Stimulated activated CD8-positive, alpha-beta memory T cell treated with anti-CD3 and anti-CD28 coated beads, Interleukin-15, amount 100 ng/mL, for 4 hours (primary cell): ENCODE measurements at places on chromosomes 1 and 21.
A peak's percentile ranks its signal among the peaks of the same experiment; 100 is the strongest.

DNA sequence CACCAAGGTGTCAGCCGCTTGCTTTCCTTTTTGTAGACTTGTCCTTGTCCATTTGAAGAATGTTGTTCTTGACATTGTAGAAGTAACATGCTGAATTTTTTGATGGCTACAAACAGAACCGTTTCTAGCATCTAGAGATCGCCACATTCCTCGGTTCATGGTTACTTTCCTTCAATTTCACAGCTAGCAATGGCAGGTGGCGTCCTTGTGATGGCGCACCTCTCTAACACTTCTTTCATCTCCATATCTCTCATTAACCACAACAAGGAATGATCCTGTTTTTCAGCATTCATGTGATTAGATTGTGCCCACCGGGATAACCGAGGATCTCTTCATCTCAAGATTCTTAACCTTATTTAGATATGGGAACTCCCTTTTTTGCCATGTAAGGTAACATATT, 2129.8 kb downstream of the NCAM2 start:
- DNase-seq: no peak

GRCh38 chr1:37174876-37175275, 140.6 kb upstream of the GRIK3 start:
- no peak for DNase-seq

DNA sequence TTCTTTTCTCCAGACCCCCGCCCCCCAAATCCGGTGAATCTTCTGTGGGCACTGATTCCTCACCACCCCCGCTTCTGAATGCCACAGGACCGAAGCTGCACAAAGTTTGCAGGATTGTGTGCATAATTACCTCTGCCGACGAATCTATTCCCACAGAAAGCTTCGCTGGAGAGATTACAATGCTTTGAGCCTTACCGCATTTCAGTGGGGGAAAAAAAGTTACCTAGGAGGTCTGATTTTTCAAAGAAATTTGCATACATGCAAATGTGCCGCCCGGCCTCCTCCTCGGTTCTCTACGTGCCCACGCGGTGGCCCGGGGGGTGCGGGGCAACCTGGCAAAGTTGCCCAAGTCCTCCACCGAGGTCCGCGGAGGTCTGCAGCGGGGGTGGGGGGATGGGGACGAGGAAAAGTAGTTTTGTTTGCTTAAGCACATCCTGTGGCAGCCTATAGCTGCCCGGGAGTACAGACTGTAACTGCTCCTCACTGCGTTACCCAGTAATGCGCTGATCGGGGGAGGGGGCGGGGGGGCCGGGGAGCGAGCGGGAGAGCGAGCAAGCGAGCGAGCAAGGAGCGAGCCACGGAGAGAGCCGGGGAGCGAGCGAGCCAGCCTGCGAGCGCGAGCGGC, 563 bp upstream of the NFIA start:
- DNase-seq: peak; percentile 43

DNA sequence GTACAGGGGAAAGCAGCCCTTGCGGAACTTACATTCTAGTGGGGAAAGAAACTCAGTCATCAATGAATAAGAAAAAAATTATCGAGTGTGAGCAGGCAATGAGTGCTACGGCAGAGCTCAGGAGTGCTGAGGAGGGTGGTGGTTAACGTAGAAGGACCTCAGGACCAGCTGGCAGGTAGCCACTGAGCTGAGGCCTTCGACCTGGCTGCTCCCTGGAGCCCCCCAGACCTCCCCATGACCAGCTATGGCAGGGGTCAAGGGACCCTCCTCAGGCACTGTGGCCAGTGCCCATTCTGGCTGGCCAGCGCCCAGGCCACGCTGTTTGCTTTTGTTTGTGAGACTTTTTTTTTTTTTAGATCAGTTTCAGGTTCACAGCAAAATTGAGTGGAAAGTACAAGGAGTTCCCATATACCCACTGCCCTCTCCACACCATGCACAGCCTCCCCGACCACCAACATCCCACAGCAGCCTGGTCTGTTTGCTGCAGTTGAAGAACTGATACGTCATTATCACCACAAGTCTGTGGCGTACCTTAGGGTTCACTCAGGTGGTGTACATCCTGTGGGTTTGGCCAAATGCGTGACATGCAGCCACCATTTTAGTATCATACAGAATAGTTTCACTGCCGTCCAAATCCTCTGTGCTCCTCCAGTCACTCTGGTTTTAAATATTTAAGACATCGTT, 11.8 kb upstream of the TTC22 start:
- DNase-seq: no peak

GRCh38 chr1:116514708-116515525, 55.9 kb downstream of the CD58 start:
- DNase-seq: no peak

DNA sequence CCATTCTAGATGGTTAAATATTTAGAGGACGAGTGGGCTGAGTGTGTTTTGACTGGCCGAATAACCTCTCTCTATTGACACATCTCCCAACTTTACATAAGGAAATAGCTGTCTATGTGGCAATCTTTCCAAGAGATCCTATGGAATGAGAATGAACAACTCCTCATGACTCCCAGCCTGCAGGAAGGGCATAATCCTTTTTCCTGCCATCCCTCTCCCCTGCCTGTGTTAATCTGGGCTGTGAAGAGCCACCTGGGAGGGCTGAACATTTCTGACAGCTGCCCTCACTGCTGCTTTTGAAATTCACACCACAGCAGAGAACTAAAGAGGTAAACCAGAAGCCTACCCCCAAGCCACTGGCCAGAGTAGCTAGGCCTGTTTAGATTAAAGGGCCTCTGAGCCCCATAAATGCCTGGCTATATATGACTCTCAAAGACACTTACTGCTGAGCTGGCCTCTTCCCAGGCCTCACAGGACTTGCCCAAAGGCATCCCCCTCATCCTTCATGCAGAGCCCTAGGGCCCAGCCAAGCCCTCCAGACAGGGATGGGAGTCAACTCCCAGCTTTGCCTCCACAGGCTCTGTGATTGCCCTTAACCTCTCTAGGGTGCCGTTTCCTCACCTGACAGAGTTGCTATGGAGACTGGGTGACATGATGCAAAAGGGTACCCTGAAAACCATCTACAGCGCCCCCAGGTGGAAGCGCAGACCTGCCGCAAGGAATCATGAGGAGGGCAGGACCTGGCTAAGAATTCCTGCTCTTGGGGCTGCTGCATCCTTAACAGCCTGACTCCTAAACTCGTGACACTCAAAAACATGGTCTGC, 42.0 kb upstream of the LDLRAP1 start:
- DNase-seq: no peak

DNA sequence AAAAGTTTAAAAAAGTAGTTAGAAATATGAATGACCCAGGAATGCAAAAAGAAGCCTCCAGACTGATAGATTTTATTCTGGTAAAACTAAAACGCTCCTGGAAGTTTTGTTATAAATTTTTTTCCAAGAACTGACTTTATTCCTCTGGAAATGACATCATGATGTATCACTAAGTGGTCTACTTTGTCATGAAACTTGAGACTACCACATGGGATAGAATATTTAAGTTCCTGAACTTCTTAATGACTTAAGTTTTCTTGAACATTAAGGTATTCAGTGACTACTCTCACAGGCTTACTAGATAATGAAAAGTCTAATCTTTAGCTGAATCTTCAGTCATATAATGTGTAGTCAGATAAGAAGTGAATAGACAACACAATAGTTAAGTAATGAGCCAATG, 842.2 kb downstream of the USP25 start:
- DNase-seq: no peak

DNA sequence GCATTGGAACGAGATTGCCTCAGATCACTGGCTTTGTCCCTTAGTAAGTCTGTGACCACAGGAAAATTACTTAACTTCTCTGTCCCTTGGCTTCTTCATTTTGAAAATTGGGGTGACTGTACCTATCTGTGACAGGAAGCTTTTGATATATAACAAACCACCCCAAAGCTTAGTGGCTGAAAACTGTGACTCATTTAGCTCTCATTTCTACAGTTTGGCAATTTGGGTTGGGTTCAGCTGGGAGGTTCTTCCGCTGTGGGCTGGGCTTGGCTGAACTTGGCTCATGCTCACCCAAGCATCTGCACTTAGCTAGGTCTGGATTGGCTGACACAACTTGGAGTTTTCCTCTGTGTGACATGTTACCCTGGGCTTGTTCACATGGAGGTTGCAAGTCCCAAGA, 14.0 kb downstream of the C1orf94 start:
- no peak for DNase-seq

DNA sequence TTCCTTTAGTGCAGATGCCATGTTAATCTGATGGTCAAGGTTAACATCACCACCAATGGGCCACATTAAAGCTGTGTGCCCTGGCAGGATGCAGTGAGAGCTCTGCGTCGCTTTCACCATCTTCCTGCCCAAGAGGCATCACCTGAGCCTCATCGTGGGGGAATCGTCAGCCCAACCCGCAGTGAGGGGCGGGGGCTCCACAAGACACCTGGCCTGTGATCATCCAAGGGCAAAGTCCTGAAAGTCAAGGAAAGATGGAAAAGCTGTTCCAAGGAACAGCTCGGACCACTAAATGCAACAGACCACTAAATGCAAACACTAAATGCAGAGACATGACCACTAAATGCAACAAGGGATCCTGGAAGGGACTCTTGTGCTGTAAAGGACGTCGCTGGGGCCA, 49.9 kb downstream of the WDR4 start:
- DNase-seq: no peak

DNA sequence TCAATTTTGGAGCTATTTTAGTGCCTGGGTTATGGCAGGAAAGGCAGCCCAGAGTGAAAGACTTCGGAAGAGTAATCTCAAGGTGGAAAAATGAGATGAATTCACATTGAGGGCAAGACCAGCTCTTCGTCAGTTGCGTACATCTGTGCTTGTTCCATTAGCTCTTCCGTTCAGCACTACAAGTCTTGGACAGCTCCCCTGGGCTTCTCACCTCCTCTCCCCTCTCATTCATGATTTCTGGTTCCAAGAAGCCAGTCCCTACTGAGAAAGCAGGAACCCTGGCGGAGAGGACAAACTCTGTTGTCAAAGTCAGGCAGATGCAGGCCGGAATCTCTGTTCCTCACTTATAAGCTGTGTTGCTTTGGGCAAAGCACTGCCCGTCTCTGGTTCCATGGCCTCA, 76.5 kb downstream of the ACTL8 start:
- DNase-seq: no peak
